ENCODE measurements at places on chromosomes 7 and 10.

DNA sequence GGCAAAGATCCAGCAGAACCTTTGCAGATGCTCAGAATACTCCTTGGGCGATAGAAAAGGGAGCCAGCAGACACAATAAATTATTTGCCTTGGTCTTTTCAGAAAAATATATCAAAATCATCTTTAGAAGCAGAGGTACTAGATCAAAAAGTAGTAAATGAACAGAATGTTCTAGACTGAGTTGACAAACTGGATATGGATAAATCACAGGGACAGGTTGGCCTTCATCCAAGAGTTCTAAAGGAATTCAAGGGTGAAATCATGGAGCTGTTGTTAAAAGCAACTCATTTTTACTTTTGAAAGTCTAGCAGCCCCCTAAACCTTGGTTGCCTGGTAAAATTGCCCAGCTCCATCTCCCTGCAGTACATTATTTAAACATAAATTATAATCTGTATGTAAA lies 99.1 kb downstream of the PLCE1 start:
- DNase-seq = no peak

DNA sequence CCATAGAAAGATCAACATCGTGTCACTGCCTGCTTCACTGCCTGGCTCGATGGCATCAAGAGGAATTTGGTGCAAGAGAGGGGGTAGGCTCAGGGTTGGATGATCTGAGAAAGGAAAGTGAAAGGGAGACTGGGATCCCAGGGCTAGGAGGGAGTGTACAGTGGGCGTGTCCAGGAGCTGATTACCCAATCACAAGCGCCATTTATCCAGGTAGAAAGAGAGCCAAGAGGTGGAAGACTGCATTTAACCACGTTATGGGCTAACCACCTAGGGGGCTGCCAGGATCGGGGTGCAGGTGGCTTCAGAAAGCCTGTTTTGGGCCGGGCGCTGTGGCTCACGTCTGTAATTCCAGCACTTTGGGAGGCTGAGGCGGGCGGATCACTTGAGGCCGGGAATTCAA lies 10.3 kb downstream of the PODXL start:
- DNase-seq = no peak

DNA sequence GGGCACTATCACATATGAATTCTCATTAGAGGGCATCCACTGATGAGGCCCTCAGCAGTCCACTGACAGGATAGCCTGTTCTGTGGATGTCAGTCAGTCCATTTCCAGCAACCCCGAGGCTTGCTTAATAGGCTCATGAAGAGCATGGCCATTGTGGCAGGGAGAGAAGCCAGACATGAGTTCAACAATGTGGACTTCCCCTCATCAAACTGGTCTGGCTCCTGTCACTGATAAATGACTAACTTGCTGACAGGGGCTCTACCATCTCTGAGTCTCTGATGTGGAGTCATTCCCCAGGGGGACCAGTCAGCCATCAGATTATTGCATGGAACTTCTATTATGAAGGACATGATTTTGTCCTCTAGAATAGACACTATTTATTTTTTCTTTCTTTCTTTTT lies 19.8 kb upstream of the TRIL start:
- no peak for DNase-seq

- DNase-seq = no peak
Measured at GRCh38 chr7:100127866-100128636, 1.3 kb downstream of the MBLAC1 start.

DNA sequence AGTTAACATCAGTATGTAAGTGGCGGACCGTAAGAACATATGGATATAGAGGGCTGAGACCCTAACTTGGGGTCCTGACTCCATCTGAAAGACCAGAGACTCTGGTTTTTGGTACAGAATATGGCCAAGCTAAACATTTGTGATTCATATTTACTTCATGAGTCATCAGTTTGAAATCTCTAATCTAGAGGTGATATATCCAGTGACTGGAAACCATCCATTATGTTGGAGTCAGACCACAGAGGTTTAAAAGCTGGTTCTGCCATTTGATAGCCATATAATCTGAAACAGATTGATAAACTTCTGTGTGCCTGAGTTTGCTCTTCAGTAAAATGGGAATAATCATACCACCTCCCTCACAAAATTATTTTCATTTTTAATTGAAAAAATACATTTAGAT lies 505.3 kb downstream of the SORCS3 start:
- DNase-seq = no peak

DNA sequence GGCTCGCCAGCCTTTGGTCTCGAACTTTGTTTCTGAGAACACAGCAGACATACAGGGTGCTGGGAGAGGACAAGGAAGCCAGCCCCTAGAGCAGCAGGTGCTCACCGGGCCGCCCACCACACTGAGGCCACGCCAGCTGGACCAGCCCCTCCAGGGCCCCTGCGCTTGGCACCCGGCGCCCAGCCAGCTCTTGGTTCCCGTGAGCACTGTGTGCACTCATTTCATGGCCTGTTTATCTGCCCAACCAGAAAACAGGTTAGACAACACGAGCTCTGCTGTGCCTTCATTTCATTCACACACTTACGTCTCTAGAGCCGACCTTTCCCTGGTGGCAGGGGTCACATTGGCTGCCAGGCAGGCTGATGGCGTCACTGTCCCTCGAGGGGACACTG lies 104.0 kb downstream of the CYTH3 start:
- DNase-seq = no peak

- DNase-seq = no peak
Measured at GRCh38 chr10:10530313-10530712, 487.4 kb upstream of the CELF2 start.

GRCh38 chr10:93873420-93874115 lies 20.2 kb upstream of the SLC35G1 start:
- no peak for DNase-seq

- DNase-seq = no peak
Measured at GRCh38 chr10:14686356-14686755, 88.3 kb downstream of the FAM107B start.

DNA sequence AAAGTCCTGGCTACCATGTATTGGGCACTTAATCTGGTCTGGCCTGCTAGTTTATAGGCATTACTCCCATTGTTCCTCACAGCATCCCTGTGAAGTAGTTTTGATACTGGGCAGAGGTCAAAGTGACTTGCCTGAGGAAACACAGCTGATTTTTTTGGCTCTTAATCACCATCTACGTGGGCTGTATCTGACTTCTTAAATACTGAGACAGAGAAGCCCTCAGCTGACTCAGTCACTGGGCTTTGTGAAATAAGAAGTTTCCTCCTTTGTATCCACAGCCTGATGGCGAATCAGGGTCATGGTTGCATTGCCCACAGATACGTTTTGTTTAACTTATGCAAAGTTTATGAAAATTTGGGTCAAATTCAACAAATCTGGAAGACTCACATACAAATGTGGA lies 13.2 kb downstream of the TACR2 start:
- DNase-seq = no peak

DNA sequence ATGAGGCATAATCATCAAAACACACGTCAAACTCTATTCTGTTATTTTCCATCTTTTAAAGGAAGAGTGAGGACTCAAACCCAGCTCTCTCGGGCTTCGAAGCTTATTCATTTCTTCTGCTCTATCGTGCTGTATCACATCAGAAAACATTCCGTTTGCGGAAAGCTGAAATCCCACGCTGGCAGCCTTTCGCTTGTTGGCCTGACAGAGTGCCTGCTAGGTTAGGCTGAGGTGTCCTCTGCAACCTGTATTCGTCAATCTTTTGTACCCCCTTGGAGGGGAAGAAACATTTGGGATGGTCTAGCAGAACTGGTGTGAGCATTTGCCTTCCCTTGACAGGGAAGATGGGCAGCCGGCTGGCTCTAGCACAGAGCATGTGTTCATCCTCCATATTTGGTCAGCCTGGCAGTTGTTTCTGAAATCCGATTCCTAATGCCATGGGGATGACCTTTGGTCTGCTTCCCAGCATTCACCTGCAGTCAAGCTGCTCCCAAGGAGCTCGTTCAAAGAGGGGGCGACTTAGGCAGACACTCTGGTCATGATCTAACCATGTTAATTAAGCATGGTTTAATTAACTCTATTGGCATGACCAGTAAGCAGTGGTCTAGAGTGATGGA lies 55.2 kb downstream of the TACC2 start:
- DNase-seq = no peak

GRCh38 chr7:27606270-27607209 lies 56.1 kb downstream of the HIBADH start:
- no peak for DNase-seq

- DNase-seq = no peak
Measured at GRCh38 chr7:111953611-111954010, 252.6 kb downstream of the DOCK4 start.

- DNase-seq = no peak
Measured at GRCh38 chr10:96494694-96495093, 19.0 kb downstream of the TLL2 start.

DNA sequence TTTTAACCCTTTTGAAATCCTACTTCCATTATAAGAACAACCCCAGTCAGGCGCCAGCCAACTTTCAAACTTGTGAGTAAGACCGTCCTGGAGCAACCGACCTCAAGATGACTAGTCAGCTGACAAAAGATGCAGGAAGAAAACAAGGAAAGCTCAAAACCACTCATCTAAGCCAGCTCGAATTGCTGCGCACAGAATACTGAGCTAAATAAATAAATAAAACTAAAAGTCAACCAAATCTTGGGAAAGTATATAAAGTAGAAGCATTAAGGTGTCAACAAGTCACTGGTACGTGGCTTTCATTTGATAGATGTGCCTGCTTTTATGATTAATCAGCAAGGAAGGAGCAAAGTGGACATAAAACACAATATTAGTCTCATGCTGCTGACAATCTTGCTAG lies 1269.8 kb downstream of the XPNPEP1 start:
- DNase-seq = no peak
